ENCODE measurements at places on chromosomes 5 and 9.
A peak's percentile ranks its signal among the peaks of the same experiment; 100 is the strongest.

- no peak for DNase-seq
Measured at GRCh38 chr5:35819668-35820067, 37.0 kb upstream of the IL7R start.

DNA sequence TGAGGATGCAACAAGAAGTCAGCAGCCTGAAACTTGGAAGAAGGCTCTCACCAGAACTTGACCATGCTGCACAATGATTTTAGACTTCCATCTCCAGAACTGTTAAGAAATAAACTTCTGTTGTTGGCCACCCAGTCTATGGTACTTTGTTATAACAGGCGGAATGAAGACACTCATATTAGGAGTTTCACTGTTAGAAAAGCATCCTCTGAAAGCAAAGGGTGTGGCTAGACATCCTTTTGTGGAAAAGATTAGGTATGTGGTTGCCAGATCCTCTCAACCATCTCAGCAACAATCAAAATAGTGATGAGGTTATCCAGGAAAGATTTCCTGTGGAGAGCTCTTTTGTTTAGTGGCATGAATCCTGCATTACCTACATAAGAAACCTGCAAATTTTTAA lies 20.7 kb downstream of the ITGA2 start:
- no peak for DNase-seq

- DNase-seq, result no peak
Measured at GRCh38 chr5:13574574-13574973, 369.9 kb downstream of the DNAH5 start.

- no peak for DNase-seq
Measured at GRCh38 chr9:11702548-11702947, 990.6 kb upstream of the TYRP1 start.

DNA sequence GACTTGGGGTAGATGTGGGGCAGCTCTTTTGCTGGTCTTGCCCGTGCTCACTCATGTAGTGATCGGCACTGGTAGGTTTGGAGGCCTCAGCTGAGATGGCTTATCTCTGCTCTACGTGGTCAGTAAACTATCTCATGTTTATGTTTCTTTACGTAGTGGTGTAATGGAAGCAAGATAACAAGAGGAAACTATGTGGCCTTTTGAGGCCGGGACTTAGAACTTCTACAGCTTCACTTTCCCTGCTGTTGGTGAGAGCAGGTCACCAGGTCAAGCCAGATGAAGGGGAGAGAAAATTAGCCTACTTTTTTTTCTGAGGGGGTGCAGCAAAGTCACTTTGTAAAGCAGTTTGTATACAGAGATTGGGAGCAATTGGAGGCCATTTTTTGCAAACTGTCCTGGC lies 8.5 kb downstream of the FOCAD start:
- no peak for DNase-seq

- DNase-seq, result no peak
Measured at GRCh38 chr9:14451949-14452348, 138.0 kb upstream of the NFIB start.

DNA sequence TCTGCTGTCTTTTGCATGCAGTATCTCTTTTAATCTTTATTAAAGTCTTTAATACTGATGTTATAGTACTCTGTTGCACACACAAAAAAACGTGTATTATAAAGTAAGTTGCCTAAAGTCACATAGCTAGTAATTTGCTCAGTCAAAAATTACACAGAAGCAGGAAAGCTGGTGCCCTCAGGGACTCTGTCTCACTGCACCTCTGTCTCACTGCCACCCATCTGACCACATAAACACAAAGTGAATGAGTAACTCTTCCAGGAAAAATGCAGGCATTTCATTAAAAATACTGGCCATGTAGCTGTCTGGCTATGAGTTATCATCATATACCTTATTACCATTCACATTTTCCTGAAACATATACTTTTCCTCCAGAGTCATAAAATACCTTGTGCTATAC lies 591.7 kb downstream of the CSNK1G3 start:
- DNase-seq, result no peak

- DNase-seq, result no peak
Measured at GRCh38 chr9:126030716-126031115, 283.5 kb downstream of the PBX3 start.

DNA sequence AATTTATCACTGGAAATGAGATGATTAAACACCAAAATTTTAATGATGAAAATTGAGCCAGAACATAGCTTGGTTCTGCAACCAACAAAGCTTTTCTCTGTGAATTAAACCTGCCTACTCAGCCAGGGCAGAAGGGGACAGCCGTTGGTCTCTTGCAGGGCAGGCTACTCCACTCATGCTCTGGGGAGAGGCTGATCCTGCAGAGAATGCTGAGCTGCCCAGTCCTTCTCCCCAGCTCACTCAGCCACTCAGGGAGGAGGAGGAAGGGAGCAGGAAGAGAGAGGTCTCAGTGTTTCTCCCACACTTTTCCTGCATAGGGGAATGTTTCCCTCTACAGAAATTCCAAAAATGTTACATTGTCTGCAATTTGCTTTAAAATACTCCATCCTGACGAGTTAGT lies 40.4 kb upstream of the HMHB1 start:
- no peak for DNase-seq

DNA sequence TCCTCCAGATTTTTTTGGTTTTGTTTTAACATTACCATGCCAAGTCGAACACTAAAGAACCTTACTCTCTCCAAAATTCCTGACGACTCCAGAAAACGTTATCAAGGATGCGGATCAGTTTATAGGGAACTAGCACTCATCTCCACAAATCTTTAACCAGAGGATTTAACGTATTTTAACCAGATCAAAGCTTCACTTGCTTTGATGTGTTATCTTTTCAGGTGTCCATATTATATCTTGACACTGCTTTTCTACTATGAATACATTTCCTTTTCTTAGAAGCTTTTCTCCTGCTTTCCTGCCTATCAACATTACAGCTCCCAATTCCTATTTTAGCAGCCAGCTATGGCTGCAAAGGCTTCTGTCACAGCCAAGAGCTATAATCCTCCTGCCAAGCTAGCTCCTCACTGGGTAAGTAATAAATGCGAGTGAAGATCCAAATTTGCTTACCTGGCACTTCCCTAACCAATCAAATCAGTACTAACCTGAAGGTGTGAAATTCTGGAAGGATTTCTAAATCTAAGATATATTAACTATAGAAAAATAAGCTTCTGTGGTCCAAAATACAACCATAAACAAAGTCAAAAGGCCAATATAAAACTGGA lies 60.2 kb downstream of the CDC14B start:
- DNase-seq, result no peak

- DNase-seq, result no peak
Measured at GRCh38 chr9:111158363-111158762, 120.1 kb upstream of the LPAR1 start.

- no peak for DNase-seq
Measured at GRCh38 chr5:73019766-73020165, 63.9 kb downstream of the FCHO2 start.

GRCh38 chr5:137995077-137995748 lies 37.7 kb downstream of the FAM13B start:
- DNase-seq, result no peak

GRCh38 chr5:129820-130219 lies 37.9 kb downstream of the PLEKHG4B start:
- no peak for DNase-seq

GRCh38 chr9:137242269-137243203 lies 1.4 kb downstream of the TUBB4B start:
- DNase-seq, result no peak

- no peak for DNase-seq
Measured at GRCh38 chr9:99744132-99744531, 77.6 kb upstream of the NR4A3 start.

DNA sequence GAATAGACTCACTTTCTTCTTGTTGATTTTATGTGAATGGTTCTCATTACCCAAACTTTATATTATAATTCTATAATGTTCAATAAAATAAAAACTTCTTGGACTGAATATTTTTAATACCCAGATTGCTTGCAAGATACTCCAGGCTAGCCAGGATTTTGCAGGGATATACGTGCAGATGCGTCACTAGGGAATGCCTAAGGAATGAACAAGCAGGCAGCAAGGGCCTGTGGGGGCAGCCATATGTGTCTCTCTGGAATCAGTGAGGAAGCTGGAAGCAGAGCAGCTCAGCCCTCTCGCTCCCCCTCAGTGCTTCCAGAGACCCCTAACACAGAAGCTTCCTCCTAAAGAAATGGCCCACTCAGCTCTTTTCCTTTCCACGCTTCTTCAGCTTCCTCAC lies 457.4 kb downstream of the CCDC171 start:
- no peak for DNase-seq

DNA sequence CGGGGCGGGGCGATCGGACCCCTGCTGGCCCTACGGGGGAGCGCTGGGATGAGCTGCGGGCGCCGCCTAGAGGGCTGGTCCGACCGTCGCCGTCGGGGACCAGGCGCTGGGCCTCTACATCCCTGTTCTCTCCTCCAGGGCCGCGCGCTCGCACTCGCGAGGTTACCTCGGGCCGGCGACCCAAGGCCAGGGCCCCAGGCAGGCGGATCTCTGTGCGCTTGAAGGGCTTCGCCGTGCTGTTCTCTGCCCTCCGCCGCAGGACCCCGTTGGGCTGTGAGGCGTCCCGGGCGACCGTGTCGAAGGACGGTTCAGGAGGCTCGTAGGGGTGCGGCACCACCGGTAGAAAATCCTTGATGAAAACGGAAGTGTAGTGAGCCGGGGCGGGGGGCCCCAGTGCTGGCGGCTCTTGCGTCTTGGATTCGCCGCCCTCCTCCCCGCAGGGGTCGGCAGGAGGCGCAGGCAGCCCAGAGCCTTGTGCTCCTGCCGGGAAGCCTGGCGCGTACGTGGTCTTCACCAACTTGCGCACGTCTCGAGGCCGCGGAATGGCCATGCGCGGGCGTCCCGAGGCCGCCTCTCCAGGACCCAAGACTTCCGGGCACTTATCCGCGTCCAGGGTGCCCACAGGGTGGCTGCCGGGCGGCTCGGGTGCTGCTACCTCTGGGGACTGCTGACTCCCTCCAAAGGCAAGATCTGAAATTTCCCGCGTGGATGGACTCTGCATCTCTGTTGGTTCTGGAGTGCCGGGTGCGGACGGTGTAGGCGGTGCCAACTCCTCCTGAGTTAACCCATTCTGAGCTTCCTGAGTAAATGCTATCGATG lies 2.0 kb downstream of the PROB1 start:
- DNase-seq, result peak; percentile 56

DNA sequence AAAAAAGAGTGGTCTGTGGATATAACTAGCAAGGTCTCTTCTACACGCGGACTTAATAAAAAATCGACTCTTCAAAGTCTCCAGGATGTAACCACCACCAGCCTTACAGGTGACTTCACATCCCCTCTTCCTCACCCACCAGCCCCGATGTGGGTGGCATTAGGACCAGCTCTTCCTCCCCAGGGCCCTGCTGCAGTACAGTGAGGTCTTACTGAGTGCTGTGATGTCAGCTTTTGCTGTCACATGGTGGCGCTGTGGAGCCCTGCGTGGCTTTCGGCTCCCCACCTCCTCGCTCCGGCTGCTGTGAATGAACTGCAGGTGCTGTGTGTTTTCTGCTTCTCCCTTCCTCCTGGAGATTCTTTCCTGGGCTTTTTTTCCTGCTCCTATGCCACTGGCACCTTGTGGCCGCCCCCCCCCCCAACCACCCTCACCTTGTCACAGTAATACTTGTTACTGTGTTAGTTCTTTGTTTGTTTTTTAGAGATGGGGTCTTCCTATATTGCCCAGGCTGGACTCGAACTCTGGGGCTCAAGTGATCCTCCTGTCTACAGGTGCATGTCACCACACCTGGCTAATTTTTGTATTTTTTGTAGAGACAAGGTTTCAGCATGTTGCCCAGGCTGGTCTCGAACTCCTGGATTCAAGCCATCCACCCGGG lies 15.8 kb upstream of the RAPGEF1 start:
- peak; percentile 84 for DNase-seq

- DNase-seq, result no peak
Measured at GRCh38 chr5:113214606-113215323, 220.0 kb downstream of the TSSK1B start.

- no peak for DNase-seq
Measured at GRCh38 chr5:147382776-147383175, 127.1 kb downstream of the DPYSL3 start.

DNA sequence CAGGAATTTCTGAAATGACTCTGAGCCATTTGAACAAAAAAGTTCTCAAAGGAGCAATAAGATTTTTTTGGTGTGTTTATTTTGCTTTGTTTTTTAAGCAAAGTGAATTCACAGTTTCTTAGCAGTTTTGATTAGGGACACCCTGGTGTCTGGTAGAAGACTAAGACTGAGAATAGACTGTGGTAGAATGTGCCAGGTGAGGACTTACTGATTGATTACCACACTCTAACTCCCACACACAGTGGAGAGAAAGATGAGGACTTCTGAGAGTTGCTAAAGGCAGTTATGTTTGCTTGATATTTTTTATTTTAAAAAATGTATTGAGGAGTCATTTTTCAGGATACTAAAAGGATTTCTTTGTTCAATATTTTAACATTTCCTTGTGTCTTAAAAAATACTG lies 175.1 kb downstream of the CD180 start:
- no peak for DNase-seq

- DNase-seq, result no peak
Measured at GRCh38 chr5:123776761-123777160, 264.8 kb downstream of the CSNK1G3 start.

- no peak for DNase-seq
Measured at GRCh38 chr9:93259490-93260262, 75.7 kb downstream of the WNK2 start.

DNA sequence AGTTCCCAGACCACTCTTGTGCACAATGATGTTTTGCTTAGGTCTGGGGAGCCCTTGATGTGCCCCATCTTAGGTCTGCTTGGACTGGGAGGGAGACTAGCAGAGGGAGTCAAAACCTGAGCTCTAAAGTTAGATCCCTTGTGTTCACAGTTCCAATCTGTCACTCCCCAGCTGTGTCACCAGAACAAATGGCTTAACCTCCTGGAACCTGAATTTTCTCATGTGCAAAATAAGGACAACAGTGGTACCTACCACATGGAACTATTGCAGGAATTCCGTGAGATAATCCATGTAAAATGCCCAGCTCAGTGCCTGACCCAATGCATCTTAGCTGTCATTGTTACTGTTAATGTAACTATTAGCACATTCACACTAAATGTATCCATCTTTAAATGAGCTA lies 45.5 kb downstream of the GALNT10 start:
- DNase-seq, result no peak

- no peak for DNase-seq
Measured at GRCh38 chr5:38752622-38753021, 93.2 kb upstream of the OSMR start.

- no peak for DNase-seq
Measured at GRCh38 chr5:143262393-143263174, 140.9 kb downstream of the NR3C1 start.

GRCh38 chr5:112106878-112107277 lies 312.2 kb downstream of the EPB41L4A start:
- no peak for DNase-seq

GRCh38 chr5:168867241-168867640 lies 288.1 kb upstream of the PANK3 start:
- DNase-seq, result no peak

DNA sequence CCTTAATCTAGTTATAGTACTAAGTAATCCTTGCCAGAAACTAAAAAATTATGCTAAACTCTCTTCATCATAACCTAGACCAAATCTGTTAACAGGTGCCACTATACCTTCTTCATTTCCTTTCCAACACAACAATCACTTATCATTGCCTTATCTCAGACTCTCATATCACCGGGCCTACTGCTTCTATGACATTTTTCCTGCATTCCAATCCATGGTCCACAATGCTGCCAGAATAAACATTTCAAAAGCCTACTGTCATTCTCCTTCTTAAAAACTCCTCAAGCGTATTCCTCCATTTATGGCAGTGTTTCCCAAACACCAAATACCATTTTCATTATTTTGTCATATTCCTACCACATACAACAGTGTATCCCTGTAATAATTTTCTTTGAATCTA lies 6.5 kb downstream of the PPP6C start:
- DNase-seq, result no peak

Measured in renal pelvis (tissue), 12 donors.